ENCODE measurements at places on chromosomes 1 and 21. TPM values are rescaled to one million over a fixed set of nuclear protein-coding genes. Genes with fewer than 3 reads are reported as not detected.

GRCh38 chr1:87179851-87180519 lies 148.7 kb upstream of the LMO4 start:
- DNase-seq, result no peak

DNA sequence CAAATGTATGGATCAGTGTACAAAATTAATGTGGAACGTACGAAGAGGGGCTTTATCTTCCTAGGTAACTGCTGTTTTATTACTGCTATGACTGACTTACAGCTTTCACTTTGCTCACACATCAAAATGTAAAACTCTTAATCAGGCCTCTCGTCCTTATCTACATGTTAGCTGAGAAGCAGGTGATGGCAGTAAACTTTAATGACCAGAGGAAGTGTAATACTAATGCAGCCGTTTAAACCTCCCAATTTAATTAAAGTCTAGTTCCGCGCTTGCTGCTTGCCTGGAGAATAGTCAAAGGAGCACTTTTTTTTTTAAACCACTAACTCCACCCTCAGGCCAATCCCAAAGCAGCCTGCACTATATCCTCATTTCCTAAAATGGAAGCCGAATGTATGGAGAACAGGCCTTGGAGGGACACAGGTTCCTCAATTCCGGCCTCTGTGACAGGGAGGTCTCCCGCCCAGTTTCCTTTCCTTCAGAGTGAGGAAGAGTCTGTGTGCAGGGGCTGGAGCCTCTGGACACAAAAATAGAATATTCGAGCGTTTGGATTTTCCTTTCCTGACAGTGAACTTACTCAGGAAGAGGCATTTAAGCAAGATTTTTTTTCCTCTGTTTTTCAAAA lies 36.7 kb upstream of the RASAL2 start:
- no peak for DNase-seq

TMEM61 gene
- total RNA-seq, result 0.66 TPM

DNA sequence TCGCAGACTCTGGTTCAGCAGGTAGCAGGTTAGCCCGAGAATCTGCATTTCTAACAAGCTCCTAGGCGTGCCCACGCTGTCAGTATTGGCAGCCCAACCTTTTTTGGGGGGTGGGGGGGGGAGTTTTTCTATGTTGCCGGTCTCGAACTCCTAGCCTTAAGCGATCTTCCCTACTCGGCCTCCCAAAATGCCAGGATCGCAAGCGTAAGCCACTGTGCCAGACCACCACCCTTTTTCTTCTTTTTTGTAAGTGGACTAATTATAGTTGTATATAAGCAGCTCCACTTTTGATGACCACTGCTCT lies 480 bp upstream of the MIS18A start:
- no peak for DNase-seq

DNA sequence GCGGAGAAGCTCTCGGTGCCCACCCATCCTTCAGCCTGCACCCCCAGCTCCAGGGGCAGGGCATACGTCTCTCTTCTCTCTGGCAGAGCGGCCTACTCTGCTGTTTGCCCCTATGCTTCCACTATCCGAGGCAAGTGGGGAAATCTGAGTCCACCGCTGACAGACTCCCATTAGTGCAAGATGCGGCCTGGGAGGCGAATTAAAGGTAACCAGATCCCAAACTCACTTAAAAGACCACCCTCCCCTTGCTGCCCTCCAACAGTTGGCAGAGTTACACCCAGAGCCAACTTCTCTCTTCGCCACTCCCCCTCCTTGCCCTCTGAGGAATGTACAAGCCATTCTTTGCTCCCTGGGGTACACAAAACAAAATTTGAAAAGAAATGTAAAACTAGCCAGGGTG lies 6.4 kb downstream of the FOXD3 start:
- no peak for DNase-seq

FCAMR gene
- total RNA-seq, result 0.19 TPM

MMEL1 gene
- total RNA-seq, result 0.33 TPM

GRCh38 chr1:54564312-54565112 lies 16.5 kb downstream of the ACOT11 start:
- DNase-seq, result no peak

TNNT2 gene
- 3.1 TPM for total RNA-seq

Data from thymus (tissue), 14 donors.